D721Med (cell line): ENCODE measurements at places on chromosomes 1 and 21.

DNA sequence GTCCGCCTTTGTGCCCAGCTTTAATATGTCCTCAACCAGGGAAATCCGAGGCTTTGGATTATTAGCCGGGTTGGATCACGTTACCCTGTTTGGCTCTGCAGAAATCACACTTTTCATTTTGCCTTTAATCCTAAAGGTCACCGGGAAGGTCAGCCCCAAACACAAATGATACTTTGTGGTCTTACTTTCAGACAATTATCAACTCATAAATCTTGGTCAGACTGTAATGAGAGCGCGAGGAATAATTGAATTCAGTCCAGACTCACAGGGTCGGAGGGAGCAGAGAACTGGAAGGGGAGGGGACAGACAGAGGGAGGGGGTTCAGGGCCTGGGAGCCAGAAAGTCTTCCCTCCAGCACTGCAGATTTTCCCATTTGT lies 91.7 kb upstream of the NFIA start:
- no peak for DNase-seq

- DNase-seq, result peak; percentile 84
Measured at GRCh38 chr1:42380586-42381279, at the start of gene RIMKLA. Gene RIMKLA, plus strand, starts transcription at chr1:42380792. Its CDS starts 143 bp downstream, at chr1:42380935.

DNA sequence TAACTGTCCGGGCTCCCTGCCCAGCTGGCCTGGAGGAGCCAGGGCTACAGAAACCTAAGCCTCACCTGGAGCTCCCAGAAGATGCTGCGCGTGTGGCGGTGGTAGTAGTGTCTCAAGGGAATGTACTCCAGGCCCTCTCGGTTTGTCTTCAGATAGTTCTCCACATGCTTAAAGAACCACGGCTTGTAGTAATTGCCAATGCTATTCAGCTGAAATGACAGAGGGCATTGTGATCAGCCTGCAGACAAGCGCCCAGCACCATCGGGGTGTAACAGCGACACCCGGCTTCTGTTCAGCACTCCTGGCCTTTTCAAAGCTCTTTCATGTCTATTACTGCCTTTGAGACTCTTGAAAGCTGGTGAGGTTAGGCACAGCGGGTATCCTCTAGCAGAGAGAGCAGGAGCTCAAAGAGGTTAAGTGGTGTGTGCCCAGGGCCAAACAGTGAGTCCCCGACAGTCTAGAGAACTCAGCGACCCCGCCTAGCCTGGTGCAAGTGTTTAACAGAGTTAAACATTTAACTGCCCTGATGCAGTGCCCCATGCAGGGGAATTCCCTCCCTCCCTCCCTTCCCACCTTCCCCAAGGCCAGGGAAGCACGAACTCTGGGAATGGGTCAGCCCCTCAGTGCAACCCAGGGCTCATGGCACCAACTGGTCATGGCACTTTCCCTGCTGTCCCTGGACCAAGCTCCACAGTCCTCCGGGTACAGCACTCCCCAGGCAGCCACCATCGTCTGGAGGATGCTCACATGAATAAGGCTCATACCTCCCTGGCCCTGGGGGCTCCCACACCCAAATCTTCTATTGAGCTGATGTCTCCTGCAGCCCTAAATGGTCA lies 21.5 kb downstream of the DHCR24 start:
- no peak for DNase-seq

- DNase-seq, result no peak
Measured at GRCh38 chr1:227225715-227226346, 92.5 kb downstream of the CDC42BPA start.

- DNase-seq, result no peak
Measured at GRCh38 chr1:96416111-96416595, 305.4 kb upstream of the PTBP2 start.

- DNase-seq, result no peak
Measured at GRCh38 chr1:26016258-26016952, 5.2 kb upstream of the EXTL1 start.

GRCh38 chr1:107871259-107871658 lies 93.7 kb downstream of the VAV3 start:
- DNase-seq, result no peak

DNA sequence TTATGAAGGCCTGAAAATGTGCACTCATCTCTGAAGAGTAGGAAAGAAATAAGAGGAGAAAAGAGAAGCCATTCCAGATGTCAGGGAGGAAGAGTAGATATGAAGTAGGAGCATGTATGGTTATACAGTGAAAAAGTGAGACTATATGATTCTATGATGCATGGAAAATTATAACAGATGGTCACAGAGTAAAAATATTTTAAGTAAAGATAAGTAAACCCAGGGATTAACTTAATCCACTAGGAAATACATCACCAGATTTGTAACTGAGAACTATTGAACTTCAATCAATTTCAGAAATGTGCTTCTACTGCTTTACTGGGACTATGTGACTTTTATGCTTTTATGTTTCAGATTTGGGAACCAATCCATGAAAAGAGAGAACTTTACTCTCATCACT lies at the start of gene OR10J1:
TSS of gene OR10J1 (plus strand) at position 301 of the 400 bp plus-strand sequence. CDS start at position 371, 70 bp downstream.
- no peak for DNase-seq

GRCh38 chr21:42997053-42997452 lies 22.7 kb downstream of the PKNOX1 start:
- no peak for DNase-seq

- no peak for DNase-seq
Measured at GRCh38 chr1:226349801-226350518, 41.0 kb upstream of the LIN9 start.

DNA sequence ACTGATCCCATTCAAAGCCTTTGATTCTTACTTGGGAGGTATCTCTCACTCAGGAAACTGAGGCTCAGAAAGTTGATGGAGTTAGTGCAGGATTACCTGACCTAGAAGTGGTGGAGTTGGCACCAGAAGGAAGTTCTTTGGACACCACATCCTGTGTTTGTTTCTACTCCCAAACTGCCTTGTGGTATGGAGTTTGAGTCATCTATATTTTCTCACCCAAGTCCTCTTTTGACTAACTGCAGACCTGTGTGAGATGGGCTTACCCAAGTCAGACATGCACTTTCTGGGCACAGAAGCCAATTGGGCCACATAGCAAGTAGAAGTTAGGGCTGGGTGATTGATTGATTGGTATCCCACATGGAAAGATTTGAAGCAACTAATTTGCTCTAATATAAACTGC lies 36.1 kb downstream of the FGGY start:
- DNase-seq, result no peak

GRCh38 chr1:202237052-202237451 lies 43.5 kb downstream of the LGR6 start:
- DNase-seq, result peak; percentile 80

DNA sequence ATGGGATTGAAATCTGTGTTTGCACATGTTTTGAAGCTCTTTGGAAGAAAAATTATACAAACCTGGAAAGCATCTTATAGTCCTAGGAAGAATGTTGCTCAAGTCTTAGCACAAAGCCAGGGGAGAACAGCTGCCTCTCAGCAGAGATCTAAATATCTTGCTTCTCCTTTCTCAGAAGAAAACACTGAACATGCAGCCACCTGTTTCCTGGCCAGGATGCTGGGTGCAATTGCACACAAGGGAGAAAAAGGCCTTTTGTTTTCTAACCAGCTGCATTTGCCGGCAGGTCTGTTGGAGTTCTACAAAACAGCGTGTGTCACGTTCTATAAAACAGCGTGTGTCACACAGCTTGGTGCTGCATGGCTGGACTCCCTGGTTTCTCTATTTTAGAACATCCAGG lies 259.6 kb upstream of the PLD5 start:
- no peak for DNase-seq

GRCh38 chr1:234913771-234914170 lies 214.9 kb downstream of the TOMM20 start:
- DNase-seq, result no peak

DNA sequence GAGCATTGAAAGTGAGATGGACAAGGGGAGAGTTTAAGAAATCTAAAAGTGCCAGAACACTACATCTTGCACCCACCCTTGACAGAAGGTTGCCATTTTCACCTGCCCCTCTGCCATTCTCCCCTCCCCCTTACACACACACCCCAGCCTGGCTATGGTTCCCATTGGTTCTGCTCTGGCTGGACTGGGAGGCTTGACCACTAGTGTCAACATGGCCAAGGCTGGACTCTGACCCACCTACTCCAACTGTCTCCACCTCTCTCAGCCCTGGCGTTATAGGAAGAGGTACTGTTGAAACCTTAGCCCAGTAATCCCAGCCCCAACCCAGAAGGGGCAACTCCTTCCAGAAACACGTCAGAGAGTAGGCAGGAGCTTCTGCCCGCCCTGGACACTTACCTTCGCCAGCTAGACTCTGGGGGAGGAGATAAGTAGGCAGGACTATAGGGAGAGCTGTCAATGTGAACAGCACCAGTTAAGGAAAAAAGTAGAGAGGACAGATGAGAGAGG lies 4.5 kb downstream of the CRTC2 start:
- no peak for DNase-seq

- no peak for DNase-seq
Measured at GRCh38 chr1:6867729-6868659, 82.7 kb downstream of the CAMTA1 start.
